ENCODE measurements at places on chromosomes 7 and 10.

DNA sequence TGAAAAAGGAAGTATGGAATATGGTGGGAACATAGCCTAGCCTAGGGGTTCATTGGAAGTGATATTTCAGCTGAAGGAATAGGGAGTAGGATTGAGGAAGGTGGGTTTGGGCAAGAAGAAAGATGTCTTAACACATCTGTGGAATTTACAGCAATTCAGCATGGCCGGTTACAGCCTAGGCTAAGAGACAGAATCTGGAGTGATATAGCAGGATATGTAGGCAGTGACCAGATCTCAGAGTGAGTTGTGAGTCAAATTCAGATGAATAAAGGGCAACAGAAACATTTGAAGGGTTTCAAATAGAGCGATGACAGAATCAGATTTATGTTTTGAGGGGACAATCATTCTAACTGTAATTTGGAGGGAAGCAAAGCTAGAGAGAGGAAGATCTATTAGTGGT, 199.0 kb upstream of the PRPS1L1 start:
- no peak for DNase-seq

- no peak for DNase-seq
These were observed 61.2 kb upstream of the ODAD2 start for GRCh38 chr10:28060031-28060607.

DNA sequence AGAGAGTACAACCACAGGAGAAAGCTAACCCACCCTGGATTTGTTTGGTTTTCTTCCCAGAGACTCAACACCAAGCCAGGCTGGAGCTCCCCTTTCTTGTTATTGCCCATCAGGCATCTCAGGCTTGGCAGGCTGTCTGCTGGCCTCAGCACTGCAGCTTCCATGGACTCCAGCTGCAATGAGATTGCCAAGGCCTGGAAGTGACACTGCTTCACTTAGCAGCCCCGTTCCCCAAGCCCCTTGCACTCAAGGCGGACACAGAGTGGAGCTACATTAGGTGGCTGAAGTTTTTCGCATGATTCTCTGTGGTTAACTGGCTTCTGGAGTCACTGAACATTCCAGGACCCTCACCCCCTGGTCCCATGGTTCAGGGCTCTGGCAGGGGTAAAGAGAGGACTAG, 163.1 kb upstream of the GDF10 start:
- DNase-seq, result no peak

DNA sequence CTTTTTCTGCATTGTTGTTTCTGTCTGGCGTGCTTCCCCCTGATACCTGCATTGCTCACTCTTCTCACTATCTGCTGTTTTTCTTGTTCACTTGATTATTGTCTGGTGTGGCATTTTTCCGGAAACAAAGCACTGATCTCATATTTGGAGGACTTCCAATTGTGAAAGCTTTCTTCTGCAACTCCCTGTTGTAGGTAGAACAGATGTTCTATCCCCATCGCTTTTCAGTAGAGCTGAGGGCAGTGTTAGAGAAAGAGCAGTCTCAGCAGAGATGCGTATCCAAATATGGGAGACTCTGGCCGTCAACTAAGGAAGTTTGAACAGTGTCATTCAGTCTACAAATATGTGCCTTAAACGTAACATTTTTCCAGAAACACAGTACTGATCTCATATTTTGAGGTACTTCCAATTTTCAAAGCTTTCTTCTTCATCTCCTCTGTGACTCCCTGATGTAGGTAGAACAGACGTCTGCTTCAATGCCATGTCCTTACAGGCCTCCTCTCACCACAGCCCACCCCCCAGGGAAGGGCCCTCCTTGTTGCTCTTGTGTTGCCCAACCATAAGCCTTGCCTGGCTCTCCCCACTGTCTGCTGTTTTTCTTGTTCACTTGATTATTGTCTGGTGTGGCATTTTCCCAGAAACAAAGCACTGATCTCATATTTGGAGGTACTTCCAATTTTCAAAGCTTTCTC, 27.1 kb upstream of the GJD4 start:
- DNase-seq, result no peak

DNA sequence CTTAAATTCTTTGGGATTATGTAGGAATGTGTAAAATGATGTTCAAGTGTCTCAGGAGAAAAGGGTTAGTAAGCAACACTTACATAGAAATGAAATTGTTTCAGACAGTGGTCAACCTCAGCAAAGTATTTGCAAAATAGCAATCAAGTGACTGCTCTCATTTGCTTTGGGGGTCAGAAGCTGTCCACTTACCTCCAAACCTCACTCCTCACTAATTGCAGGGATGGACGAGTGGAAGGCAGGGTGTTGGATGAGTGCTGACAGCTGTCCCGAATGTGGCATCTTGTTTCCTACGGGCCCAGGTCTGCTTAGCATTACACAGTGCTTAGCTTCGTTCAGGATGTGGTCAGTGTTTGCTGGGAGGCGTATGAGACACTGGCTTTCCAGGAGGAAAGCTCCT, 437.0 kb downstream of the SUGCT start:
- DNase-seq, result no peak

GRCh38 chr10:110446954-110447608, 50.6 kb upstream of the DUSP5 start:
- DNase-seq, result no peak

DNA sequence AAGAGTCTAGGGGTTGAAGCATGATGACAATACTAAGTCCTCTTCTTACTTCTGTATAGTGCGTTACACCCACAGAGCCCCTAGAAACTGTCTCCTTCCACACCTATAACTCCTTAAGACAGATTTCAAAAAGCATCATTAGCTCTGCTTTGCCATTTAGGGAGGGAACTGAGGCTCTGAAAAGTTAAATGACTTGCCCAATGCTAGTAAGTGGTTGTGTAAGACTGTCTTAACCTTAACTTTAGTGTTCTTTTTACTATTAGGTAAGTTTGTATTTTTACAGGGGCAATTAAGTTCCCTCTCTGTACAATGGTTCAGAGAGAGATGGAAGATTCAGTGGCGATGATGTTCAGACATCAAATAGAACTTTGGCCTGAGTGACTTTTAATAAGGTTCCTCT, 72.7 kb upstream of the ASAH2 start:
- no peak for DNase-seq

- DNase-seq, result peak; percentile 79
These were observed 178.3 kb downstream of the CDCA7L start for GRCh38 chr7:21767300-21767900.

DNA sequence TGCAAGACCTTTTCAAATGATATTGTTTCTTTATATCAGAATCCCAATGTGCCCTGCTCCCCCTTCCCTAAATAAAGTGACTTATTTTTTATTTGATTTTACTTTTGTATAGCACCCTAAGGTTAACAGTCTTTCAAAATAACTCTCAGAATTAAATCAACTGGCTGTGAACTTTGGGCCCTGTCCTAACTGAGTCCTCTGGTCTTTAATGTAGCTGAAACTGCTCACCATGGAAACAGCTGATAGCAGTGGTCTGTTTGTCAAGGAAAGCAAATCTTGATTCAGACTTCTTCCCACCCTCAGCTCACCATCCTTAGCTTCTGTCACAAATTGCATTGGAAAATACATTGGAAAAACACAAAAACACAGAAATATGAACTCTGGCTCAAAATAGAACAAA, 105.2 kb upstream of the PRPS1L1 start:
- DNase-seq, result no peak

- DNase-seq, result no peak
These were observed 49.7 kb downstream of the SLK start for GRCh38 chr10:104016661-104017060.

DNA sequence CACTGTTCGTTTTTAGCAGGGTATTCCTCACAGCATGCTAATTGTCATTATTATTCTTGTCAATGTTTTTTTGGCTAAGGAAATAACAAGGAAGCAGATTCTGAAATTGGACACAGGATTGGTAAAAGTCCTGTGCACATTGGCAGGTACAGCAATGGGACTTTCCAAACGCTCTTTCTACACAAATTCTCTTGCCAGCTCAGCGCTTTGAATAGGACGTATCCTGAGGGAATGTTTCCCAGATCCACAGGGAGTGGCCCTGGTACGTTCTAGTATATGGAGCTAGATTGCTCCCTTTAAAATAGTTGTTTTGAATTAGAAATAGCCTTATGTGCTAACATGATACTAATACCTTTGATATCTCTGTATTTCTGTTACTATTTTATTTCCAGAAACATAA, 82.8 kb upstream of the GRB10 start:
- no peak for DNase-seq

All from NCI-H460 (cell line).